Stimulated activated CD4-positive, alpha-beta T cell treated with anti-CD3 and anti-CD28 coated beads, Interleukin-1b, Interleukin-23, amount 100 ng/mL, for 48 hours (primary cell): ENCODE measurements at places on chromosomes 6 and 20.

DNA sequence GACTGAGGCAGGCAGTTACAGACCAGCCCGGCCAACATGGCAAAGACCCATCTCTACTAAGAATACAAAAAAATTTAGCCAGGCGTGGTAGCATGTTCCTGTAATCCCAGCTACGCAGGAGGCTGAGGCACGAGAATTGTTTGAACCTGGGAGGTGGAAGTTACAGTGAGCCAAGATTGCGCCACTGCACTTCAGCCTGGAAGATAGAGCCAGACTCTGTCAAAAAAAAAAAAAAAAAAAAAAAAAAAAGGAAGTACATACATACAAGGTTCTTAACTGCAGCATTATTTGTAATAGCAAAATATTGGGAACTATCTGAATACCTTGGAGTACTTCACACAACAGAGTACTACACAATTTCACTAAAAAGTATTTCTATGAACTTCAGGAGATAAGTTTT is 183.5 kb upstream of the OLIG3 start:
- DNase-seq: no peak

DNA sequence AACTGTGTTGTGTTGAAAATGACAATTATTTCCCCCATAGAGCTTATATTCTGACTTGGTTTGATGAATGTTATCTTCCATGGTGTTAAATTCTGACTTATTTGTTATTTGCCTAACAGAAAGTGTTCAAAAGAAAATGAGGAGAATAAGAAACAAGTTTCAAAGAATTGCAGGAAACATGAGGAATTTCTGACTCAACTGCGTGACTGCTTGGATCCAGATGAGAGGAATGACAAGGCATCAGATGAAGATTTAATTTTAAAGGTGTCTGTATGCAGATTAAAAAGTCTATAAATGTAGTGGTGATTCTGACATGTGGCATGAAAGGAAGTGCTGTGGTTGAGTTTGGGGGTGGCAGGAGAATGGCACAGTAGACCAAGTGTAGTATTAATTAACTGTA is 50.6 kb downstream of the CCDC170 start:
- no peak for DNase-seq

GRCh38 chr6:108781419-108782100 is 66.7 kb upstream of the ARMC2 start:
- peak; percentile 37 for DNase-seq

DNA sequence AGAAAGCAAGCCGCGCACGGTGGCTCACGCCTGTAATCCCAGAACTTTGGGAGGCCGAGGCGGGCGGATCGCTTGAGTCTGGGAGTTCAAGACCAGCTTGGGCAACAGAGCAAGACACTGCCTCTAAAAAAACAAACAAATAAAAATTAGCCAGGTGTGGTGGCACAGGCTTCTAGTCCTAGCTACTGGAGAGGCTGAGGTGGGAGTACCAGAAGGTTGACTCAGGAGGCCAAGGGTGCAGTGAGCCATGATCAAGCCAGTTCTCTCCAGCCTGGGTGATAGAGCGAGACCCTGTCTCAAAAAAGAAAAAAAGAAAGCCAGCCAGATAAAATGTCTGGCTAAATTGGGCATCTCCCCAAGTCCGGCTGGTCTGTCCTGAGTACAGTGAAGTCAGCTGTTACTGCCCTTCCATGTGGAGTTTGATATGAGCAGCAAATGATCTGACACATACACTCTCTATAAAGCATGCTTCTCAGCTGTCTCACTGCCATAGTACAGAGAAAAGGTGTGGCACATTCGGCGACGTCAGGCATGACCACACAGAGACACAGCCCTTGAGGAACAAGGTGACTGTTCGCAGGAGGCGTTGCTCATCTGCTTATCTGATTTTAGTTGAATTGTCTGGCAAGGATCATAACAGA is 13.0 kb downstream of the CD83 start:
- DNase-seq: no peak

DNA sequence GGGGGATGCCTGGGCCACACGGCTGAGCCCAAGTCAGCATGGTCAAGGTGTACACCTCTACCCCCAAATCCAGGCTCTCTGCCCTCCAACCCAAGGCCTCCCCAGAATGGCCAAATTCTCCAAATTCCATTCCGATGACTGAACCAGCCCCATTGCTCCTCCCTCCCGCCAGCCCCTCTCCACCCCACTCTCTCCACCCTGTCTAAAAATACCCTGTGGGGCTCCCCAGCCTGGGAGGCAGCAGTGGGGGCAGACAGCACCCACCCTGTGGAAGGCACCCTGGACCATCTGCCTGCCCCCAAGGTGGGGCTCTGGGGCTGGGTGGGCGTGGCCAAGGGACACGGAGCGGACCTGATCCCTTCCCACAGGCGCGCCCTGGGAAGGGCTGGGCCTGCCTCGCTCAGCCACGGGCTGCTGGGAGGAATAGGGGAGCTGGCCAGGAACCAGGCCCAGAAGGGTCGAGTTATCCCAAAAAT is 11.4 kb downstream of the TEAD3 start:
- no peak for DNase-seq

DNA sequence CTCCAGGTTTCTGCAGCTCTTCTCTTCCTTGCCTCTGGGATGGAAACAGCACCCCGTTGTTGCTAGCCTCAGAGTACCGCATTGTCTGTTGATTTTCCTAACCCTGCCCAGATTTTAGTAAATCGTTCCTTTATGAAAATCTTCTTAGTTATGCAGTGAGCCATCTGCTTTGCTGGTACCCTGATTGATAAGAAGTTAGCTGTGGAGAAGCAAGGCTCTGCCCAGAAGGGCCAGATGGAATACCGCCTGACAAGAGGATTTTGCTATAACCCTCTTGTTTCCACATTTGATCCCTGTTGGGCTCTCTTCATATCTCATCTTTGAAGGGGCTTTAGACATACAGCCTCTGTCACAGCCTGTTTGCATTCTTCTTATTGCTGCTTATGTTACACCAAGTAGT is 229.0 kb downstream of the CDKAL1 start:
- no peak for DNase-seq

DNA sequence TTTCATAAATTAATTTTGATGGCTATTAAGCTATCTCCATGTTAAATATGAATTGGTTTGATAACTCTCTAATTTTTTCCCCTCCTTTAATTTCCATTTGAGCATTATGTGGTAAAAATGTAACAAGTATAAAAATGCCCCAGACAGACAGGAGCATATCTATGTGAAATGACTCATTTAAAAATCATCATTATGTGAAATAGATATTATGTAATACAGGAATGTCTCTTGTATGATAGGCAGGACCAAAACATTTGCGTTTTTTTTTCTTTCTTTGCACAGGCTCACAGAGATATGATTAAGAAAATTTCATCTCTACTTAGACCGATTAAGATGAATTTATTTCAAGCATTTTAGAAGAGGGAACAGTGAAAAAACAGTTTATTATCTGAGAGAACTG is 95.8 kb downstream of the AKAP7 start:
- no peak for DNase-seq

GRCh38 chr6:21587179-21587960 is 6.2 kb upstream of the SOX4 start:
- DNase-seq: peak; percentile 20

GRCh38 chr20:14785065-14785743 is 447.8 kb upstream of the FLRT3 start:
- DNase-seq: no peak

DNA sequence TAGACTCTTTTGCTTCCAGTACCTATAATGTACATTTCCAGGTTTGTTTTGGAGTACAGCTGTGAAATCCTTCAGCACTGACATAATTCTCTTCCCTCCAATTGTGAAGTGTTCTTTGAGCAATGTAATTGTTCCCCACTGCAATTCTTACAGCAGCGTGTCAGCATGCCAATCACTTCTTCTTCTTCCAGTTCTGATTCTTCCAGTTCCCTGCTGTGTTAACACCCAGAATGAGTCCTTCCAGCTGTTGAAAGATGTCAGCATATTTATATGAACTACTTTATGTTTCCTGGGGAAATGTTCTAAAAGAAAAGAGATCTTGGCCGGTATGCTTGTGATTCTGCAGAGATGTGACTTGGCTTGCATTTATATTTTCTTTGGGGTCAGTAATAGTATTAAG is 213.9 kb downstream of the UNC5CL start:
- no peak for DNase-seq

DNA sequence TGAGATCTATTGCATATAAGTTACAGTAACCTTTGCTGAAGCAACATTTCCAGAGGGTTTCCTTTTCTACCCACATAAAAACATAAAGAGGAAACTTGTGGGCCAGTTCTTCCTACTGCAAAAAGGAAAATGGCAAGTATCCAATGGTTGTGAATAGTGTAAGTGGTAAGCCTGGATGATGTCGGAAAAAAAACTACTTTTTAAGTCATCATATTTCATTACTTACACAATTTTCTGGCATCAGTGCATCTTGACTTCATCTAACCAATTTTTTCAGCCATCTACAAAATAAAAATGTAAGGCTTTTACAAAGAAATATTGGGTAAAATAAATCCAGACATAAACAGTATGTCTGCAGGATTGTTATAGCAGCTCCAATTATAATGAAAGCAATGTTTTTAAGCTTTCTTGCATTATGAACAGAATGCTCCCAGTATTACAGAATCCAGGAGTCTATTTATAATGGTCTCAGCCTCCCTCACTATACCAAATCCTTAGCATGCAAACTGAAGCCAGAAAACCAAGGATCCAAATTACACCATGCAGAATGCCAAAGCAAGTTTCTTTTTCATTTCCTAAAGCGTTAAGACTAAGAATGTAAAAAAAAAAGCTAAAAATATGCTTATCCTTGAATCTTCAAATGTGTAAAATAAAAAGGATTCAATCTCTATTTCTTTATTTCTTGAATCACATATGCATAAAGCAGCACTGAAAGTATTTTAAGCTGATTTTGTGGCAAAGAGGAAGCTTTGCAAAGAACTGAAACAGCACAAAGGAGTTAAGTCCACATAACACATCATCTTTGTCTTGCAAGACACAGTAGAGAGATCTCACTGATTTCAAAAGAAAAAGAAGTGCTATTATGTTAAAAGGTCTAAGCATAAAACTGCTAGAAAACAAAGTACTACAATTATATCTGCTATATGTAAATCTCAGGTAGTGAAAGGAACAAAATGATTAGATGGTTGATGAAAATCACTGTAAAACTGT is 126.8 kb upstream of the HMGCLL1 start:
- DNase-seq: no peak

- no peak for DNase-seq
Measured at GRCh38 chr6:87669051-87669450, 33.0 kb downstream of the AKIRIN2 start.

DNA sequence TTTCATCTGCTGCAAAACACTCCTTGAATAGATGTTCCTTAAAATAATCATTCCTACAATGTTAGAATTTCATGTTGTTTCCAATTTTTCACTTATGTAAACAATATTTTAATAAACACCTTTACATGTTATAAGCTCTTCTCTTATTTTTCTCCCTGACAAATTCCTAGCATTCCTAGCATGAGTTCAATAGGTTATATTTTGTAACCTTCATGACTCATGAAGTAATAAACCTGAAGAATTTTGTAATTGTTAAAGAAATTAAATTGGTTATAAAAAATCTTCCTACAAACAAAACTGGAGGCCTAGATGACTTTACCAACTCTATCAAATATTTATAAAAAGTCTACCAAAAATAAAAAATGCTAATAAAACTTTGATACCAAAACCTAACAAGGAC is 66.3 kb downstream of the NT5E start:
- DNase-seq: no peak
